ENCODE measurements at places on chromosomes 4 and X.
A peak's percentile ranks its signal among the peaks of the same experiment; 100 is the strongest.

GRCh38 chr4:6476893-6477292, 4.5 kb upstream of the PPP2R2C start:
- no peak for DNase-seq

GRCh38 chrX:17737986-17738713, 857 bp downstream of the SCML1 start:
- DNase-seq = peak; percentile 7

DNA sequence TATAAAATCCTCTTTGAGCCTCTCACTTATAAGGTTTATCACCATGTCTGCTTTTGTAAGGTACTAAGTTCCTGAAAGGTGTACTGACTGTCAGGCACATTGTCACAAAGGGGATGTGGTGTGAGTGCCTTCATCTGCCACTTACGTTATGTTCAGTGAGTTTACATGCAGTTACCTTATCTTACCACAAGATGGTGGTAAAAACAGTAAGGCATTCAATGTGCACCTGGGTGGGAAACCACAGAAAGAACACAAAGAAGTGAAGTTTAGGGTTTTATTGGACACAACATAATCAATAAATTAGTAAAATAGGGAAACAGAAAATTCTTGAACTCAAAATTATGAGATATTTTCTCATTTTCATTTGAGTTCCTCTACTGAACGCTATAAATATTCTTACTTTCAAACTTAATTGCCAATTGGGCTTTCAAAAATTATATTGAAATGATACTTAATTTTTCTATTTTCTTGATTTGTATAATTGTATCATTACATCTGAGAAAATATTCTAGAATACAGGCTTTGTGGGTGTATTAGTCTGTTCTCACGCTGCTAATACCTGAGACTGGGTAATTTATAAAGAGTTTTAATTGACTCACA, 650.8 kb downstream of the PCDH7 start:
- peak; percentile 33 for DNase-seq

GRCh38 chr4:102392033-102392744, 46.9 kb upstream of the SLC39A8 start:
- DNase-seq = no peak

GRCh38 chr4:173696011-173696410, 166.0 kb upstream of the HAND2 start:
- no peak for DNase-seq

GRCh38 chrX:80388206-80388605, 32.0 kb upstream of the TENT5D start:
- no peak for DNase-seq

DNA sequence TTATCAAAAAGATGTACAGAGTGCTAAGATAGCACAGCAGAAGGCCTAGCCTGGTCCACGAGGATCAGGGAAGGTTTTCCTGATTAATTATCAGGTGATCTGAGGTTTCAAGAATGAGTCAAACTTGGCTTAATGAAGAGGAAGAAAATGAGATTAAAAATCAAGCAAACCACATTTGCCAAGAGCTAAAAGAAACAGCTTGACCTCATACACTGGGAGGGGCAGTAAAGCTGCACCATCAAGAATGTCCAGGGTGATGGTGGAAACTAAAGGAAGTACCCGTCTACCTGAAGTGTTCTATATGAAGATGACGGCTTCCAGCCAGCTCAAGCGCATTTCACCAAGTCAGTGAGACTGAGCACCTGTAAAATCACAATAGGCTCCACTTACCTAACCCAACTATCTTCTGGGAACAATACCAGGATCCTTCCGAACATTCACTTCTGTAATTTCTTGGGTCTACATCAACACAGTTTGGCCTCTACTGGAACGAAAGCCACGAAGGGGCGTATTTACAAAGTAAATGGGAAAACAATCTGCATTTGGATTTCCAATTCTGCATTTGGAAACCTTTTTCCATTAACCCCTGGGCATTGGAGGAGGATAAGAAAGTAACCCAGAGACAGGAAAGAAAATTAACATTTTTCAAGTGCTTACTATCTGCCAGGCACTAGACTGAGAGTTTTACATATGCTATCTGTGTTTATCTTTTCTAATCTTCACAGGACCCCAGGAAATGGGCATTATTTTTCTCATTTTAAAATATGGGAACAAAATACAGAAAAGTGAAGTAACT, 114.0 kb upstream of the DCLK2 start:
- DNase-seq = no peak

- DNase-seq = no peak
These were observed 70.4 kb upstream of the ANXA3 start for GRCh38 chr4:78481180-78481579.

DNA sequence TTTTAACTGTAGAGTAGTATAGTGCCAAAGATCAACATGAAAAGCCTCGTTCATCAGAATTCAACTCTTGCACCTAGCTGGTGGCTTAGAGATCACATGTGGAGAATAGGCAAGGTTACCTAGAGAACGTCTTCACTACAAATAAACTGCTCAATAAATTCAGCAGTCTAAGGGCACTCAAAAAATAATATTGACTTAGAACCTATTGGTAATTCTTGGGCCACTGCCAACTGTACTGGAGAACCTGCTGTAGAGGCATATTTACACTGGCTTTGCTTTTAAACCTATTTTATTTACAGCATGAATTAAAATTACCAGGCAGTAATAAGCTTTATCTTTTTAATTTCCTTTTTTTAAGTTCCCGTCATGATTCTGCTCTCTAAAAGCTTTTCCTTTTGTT, 343.7 kb downstream of the PDHA2 start:
- DNase-seq = no peak

- no peak for DNase-seq
These were observed 34.1 kb upstream of the GAB1 start for GRCh38 chr4:143302536-143302935.

GRCh38 chr4:5034206-5034605, 14.9 kb upstream of the CYTL1 start:
- no peak for DNase-seq

DNA sequence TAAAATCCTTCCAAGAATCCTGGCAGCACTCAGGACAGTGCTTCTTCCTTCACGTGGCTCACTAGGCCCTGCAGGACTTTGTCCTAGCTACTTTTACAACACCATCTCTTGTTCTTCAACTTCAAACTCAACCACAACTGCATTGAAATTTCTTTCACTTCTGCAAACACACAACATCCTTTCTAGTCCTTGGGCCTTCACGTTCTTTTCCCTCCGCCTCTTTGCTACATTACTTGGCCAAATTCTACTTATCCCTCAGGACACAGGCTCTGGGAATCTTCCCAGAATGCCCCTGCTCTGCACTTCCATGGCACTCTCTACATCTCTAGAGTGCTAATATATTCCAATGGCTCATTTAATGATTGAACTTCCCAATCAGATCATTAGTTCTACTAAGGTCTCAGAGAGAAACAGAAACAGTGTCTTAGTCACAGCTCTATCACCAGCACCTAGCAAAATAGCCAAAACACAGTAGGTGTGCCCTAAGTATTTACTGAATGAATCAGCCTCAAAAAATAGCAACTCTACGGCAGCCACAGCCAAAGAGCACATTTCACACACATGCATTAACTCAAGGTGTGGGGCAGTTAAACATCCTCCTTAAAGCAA, 73.3 kb downstream of the MANBA start:
- no peak for DNase-seq

- no peak for DNase-seq
These were observed 45.1 kb upstream of the FAM9A start for GRCh38 chrX:8846266-8846665.

Data from globus pallidus (tissue), 1 donor.